ENCODE measurements at places on chromosomes 1 and 21. TPM values are rescaled to one million over a fixed set of nuclear protein-coding genes. Genes with fewer than 3 reads are reported as not detected.
A peak's percentile ranks its signal among the peaks of the same experiment; 100 is the strongest.

- DNase-seq = peak; percentile 79
Measured at GRCh38 chr1:181704546-181704945, 221.2 kb downstream of the CACNA1E start.

GRCh38 chr1:184542291-184542690 is 155.5 kb downstream of the C1orf21 start:
- DNase-seq = no peak

DNA sequence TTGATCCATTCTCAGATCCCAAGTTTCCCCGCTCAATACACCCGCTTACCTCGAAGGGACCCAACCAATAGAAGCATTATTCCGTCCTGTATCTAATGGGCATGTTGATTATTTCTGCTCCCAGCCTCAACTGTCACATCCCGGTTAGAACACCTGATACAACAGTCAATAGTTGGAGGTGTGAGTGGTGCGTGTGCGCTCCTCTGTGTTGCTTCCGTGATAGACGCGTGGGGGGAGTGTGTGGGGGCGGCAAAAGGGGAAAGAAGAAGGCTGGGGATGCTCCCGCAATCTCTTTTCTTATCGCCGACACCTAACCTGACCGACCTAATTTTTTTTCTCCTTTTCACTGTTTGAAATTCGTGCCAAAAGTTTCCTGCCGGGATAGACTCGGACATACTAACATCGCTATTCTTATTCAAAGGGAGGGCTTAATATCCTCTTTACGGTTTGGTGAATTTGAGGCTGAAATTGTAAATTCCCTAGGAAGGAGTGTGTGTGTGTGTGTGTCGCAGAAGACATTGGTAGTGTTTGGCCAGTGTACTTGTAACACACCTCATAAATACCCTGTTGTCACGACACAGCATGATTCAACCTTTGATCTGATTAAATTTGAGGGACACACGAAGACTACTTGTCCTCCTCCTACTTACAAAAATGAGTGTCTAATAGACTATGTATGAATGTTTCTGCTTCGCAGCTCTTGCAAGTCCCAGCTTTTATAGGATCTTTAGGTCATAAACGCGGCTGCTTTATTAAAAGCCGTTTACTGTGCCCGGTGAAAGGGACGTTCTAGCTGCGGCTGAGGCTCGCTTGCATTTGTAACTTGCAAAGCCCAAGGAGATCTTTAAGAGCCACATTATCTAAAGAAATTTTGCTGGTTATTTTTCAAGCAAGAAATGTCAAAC is 1.5 kb upstream of the PROX1 start:
- DNase-seq = peak; percentile 27

Gene RXRG
- total RNA-seq = 1.6 TPM

Gene MPC2
- total RNA-seq = 56.4 TPM

Gene NPR1
- total RNA-seq = 98.9 TPM

Gene FMO1
- total RNA-seq = 8.7 TPM

Gene IL23R
- total RNA-seq = 0.15 TPM
